Cardiac muscle cell (in vitro differentiated cells and primary cell): ENCODE measurements at places on chromosomes 7 and 10. TPM values are rescaled to one million over a fixed set of nuclear protein-coding genes. Genes with fewer than 3 reads are reported as not detected.

- no peaks in the 10 kb centered on the region for H3K36me3 ChIP-seq
- peak overlapping the region; percentile 73 for H3K4me3 ChIP-seq
- peak overlapping the region; percentile 65 for H3K27ac ChIP-seq
- DNase-seq = peak; percentile 42
- no peaks in the 10 kb centered on the region for H3K27me3 ChIP-seq
- H3K4me1 ChIP-seq = peaks cover 6% of the 10 kb centered on the region
Observed at GRCh38 chr7:129225206-129225930, 538 bp downstream of the AHCYL2 start.

GRCh38 chr10:43361547-43362190 lies 9.8 kb upstream of the FXYD4 start:
- H3K4me1 ChIP-seq = no peaks in the 10 kb centered on the region
- DNase-seq = no peak
- H3K27ac ChIP-seq = no peak overlapping the region
- no peaks in the 10 kb centered on the region for H3K27me3 ChIP-seq
- no peaks in the 10 kb centered on the region for H3K36me3 ChIP-seq

The VIPR2 gene
- 2.2 and 2.7 TPM in 2 replicates for total RNA-seq

The SLC26A3 gene
- not detected in 2 replicates for total RNA-seq

The JCAD gene
- total RNA-seq = 36.7 and 44.3 TPM in 2 replicates

- no peaks in the 10 kb centered on the region for H3K4me1 ChIP-seq
- no peaks in the 10 kb centered on the region for H3K27me3 ChIP-seq
- H3K27ac ChIP-seq = no peak overlapping the region
- no peak for DNase-seq
- no peaks in the 10 kb centered on the region for H3K36me3 ChIP-seq
Observed at GRCh38 chr10:60967260-60967659, 23.3 kb upstream of the RHOBTB1 start.

DNA sequence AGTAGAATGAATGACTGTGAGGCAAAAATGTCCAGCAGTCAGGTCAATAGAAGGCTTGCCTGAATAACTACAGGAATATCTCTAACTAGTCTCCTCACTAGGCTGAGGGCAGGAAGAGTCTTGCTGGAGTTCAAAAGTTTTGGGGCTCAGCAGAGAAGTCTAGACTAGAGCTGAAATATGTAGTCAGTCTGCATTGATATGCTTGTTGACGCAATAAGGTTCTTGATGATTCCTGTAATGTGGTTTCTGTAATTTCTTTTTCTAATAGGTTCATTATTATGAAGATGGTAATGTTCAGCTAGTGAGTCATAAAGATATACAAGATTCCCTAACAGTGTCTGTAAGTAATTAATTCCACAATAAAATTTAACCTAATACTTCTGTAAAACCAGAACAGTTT lies 41.5 kb upstream of the ST7 start:
- no peaks in the 10 kb centered on the region for H3K4me1 ChIP-seq
- H3K4me3 ChIP-seq = no peak overlapping the region
- DNase-seq = no peak
- no peaks in the 10 kb centered on the region for H3K27me3 ChIP-seq
- peaks cover 63% of the 10 kb centered on the region for H3K36me3 ChIP-seq

DNA sequence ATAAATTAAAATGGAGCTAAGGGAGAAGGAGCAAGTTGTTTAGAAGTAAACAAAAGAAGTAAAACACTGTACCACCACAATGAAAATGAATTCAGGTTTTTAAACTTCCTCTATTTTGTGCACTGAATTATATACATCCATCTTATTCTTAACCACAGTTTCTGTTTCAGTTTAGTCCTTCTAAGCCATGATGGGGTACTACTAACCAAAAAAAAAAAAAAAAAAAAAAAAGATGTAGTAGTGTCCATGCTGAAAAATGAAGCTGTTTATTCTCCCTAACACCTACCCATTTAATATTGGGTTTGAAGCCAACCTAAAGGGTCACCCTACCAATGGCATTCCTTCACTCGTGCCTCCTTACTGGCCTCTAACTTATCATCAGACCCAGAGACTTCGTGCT lies 3.4 kb upstream of the BMPR1A start:
- H3K4me1 ChIP-seq = peaks cover 29% of the 10 kb centered on the region
- no peaks in the 10 kb centered on the region for H3K27me3 ChIP-seq
- H3K4me3 ChIP-seq = no peak overlapping the region

The GIMAP4 gene
- total RNA-seq = 0.24 TPM in 1 of 2 replicates, not detected in the other

DNA sequence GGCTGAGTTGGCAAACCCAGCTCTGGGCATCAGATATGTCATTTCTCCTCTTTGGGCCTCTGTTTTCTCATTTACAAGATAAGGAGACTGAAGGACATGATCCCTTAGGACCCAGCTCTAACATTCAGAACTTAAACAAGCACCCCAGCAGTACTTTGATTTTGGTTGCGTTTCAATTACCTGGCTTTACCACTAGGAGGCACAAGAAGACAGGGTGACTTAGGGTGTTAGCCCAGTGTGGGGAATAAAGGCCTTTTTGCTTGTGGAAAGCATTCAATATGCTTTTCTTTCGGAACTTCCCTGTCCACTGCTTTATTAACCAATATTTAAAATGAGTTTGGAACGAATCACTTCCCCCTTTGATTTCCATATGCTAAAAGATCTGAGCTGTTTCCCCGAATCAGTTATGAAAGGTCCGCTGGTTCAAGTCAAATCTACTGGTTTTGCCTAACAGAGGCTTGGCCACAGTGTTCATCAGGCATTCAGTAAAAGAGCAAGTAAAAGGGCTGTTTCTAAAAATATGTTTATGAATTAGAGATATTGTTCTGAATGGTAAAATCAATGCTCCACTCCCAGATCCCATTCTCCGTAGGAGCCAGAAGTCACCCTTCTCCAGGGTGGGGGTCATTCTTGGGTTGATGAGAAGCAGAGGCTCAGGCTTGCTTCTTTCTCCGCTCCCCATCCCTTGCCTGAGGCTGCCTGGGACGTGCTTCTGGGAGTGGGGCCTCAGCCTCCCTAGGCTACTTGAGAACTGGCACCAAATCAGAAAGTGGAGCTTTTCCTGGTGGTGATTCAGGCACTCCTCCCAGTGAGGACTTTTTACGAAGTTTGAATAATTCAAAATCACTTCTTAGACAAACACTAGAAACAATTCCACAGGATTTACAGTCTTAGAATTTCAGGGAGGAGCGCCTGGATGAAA lies 105.5 kb downstream of the MYOF start:
- peak overlapping the region; percentile 71 for H3K27ac ChIP-seq
- peak; percentile 91 for DNase-seq
- H3K27me3 ChIP-seq = no peaks in the 10 kb centered on the region

The COL17A1 gene
- total RNA-seq = not detected in 2 replicates

The ACTL6B gene
- not detected in 2 replicates for total RNA-seq

- no peak overlapping the region for H3K27ac ChIP-seq
- no peak overlapping the region for H3K4me3 ChIP-seq
Observed at GRCh38 chr10:70292004-70292403, 8.2 kb upstream of the NPFFR1 start.

The DNMBP gene
- 13.1 and 22.9 TPM in 2 replicates for total RNA-seq

GRCh38 chr10:17190602-17191001 lies 10.9 kb downstream of the TRDMT1 start:
- no peaks in the 10 kb centered on the region for H3K4me1 ChIP-seq
- no peaks in the 10 kb centered on the region for H3K36me3 ChIP-seq
- DNase-seq = no peak
- no peak overlapping the region for H3K27ac ChIP-seq

GRCh38 chr10:4242561-4243035 lies 457.6 kb upstream of the KLF6 start:
- H3K36me3 ChIP-seq = no peaks in the 10 kb centered on the region
- H3K27me3 ChIP-seq = no peaks in the 10 kb centered on the region
- H3K4me1 ChIP-seq = peaks cover 29% of the 10 kb centered on the region

DNA sequence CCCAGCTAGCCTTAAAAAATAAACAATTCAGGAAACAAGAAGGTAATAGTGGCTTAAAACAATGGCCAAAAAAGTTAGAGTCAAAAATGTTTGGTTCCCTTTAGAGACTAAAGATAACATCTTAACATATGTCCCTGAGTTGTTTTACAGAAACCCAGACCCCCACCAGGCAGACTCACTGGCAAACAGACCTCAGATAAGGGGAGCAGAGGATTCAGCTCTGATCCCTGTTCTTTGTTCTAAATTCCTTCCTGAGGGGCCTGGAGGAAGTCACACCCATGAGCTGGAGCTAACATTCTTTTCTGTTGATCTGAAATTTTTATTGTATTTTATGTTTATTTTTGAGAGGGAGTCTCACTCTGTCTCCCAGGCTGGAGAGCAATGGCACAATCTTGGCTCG lies 247.2 kb downstream of the USP6NL start:
- no peaks in the 10 kb centered on the region for H3K4me1 ChIP-seq
- no peak overlapping the region for H3K27ac ChIP-seq
- H3K4me3 ChIP-seq = no peak overlapping the region
- no peak for DNase-seq
- H3K36me3 ChIP-seq = no peaks in the 10 kb centered on the region
- no peaks in the 10 kb centered on the region for H3K27me3 ChIP-seq

DNA sequence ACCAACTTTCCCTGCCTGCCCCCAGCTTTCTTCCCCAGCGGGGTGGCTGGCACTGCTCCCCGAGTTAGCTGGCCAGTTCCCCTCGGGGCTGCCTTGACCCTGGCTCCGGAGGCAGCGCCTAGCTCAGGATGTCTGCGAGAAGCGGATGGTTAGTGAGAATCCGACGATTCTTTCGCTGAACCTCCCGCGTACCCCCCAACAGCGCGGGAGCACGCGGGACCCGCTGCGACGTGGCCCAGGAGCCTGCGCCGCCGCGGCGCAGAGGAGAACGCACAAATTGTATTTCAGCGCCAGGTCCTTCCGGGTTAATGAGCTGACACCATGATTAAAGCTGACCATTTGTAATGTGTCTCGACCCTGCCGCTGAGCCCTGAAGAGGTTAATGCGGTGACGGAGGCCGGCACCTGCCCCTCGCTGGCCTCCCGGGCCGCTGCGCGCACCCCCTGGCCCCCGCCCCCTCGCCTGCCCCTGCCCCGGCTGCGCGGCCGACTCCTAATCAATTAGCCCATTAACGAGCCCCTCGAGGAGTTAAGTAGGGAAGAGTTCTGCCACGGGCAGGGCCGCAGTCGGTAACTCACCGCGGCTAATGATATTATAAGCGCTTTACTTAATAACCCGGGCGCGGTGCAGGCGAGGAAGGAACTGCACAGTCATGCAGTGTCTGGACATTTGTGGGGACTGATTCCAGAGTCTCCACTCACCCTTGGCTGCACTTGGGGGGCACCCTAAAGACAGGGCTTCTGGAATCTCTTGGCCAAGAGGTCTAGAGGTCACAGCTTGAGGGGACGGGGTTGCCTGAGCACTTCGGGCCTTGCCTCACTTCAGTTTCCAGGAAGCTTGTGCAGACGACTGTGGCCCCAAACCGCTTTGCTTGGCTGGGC lies 1.7 kb upstream of the HMX2 start:
- H3K27ac ChIP-seq = no peak overlapping the region
- no peaks in the 10 kb centered on the region for H3K36me3 ChIP-seq
- DNase-seq = no peak
- H3K27me3 ChIP-seq = peaks cover 100% of the 10 kb centered on the region
- peaks cover 11% of the 10 kb centered on the region for H3K4me1 ChIP-seq
- H3K4me3 ChIP-seq = no peak overlapping the region

- no peaks in the 10 kb centered on the region for H3K4me1 ChIP-seq
- DNase-seq = peak; percentile 19
- no peak overlapping the region for H3K27ac ChIP-seq
Observed at GRCh38 chr10:130020651-130021382, 56.7 kb upstream of the EBF3 start.

DNA sequence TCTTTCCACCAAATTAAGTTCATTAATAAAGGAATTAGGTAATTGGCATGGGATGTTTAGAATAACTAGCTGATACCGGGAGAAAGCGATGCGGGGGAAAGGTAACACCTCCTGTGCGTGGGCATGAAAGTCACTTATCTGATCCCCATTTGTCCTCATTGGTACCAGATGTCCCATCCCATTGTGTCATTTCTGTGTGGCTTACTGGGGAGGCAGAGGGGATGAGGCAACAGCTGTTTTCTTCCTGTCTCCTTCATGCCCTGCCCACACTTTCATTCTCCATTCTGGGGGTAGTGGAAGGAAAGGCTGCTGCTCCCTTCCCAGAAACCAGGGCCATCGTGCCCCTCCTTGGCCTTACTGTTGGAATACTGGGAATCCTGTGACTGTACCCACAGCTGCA lies 27.1 kb downstream of the EEPD1 start:
- no peaks in the 10 kb centered on the region for H3K4me1 ChIP-seq
- no peaks in the 10 kb centered on the region for H3K27me3 ChIP-seq
- no peak overlapping the region for H3K27ac ChIP-seq
- no peak overlapping the region for H3K4me3 ChIP-seq
- H3K36me3 ChIP-seq = no peaks in the 10 kb centered on the region

The TFAM gene
- total RNA-seq = 21.0 and 21.1 TPM in 2 replicates

DNA sequence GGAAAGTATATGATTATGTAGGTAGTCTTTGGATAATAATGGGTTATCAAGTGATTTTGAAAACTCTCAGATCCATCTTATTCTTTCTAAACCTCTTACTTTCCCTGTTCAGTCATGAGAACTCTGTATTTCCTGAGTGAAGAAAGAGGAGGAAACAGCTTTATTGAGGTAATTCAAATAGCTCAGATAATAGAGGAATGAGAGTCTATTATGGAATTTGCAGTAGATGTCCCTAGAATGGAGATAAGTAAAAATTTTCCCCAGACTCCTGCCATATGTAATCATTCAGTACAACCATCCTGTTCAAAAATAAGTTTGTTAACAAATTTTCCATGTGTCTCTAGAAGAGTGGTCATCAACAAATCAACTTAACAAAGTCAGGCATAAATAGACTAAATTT lies 36.4 kb downstream of the EPDR1 start:
- no peak overlapping the region for H3K27ac ChIP-seq
- no peaks in the 10 kb centered on the region for H3K36me3 ChIP-seq
- DNase-seq = peak; percentile 45
- no peaks in the 10 kb centered on the region for H3K27me3 ChIP-seq
